ENCODE measurements at places on chromosomes 12 and 14.

DNA sequence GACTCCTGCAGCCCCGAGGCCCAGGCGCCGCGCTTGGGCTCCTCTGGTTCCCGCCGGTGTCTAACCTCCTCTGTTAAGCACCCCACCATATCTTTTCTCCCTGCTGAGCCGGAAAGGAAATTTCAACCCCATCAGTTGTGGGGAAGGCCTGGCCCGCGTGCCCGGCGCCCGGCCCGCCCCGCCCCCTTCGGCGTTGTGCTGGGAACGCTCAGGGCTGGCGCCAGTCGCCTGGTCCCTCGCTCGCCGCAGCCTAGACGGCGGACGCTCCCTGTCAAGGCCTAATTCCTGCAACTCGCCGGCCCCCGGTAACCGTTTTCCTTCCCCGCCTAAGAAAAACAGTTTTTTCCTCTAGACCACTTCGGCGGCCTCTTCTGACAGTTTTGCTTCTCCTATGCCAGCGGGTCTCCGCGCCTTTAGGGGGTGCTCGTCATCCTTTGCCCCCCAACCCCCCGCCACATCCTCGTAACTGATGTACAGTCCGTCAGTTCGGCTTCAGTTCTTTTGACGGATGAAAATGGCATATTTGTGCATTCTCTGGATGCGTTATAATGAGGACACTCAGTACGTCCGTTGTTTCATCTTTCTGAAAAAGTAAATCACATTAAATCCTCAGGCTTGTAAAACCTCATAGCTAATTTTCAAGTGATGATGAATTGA, 506 bp upstream of the NAP1L1 start:
- DNase-seq = peak; percentile 78

GRCh38 chr12:82415402-82415801, 57.1 kb downstream of the METTL25 start:
- DNase-seq = no peak

- no peak for DNase-seq
Observed at GRCh38 chr12:123833830-123834229, 71.7 kb downstream of the DNAH10 start.

GRCh38 chr14:103527408-103528145, 1.4 kb upstream of the TRMT61A start:
- no peak for DNase-seq

DNA sequence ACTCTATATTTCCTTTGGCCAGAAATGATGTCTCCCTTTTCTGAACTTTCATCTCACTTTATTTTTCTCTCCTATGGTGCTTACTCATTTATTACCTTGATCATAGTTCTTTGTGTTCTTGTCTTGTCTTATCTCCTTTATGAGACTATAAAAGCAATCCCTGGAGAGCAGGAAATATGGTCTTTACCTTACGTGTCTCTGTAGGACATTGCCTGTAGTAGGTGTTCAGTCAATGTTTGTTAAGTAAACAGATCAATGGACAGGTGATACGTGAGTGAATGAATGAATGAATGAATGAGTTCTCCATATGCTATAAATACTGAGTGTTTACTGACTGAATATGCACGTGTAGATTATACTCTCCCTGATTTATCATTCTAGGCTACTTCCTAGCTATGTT, 193.7 kb upstream of the HMGA2 start:
- no peak for DNase-seq

DNA sequence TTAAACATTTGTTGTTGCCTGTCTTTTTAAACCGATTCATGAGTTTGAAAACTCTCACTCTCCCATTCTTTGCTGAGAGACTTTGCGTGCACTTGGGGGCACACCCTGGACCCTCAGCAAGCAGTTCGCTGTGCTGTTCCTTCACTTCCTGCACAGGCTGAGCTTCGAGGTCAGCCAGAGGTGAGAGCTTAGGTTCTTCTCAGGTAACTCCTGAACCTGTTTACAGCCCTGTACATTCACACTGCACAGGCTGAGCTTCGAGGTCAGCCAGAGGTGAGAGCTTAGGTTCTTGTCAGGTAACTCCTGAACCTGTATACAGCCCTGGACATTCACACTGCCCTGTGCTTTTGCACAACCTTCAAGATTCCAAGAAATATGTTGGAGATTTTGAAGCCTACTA, 9.8 kb upstream of the CLECL1 start:
- no peak for DNase-seq

- no peak for DNase-seq
Observed at GRCh38 chr12:3155702-3156370, 78.7 kb downstream of the TSPAN9 start.

- DNase-seq = no peak
Observed at GRCh38 chr14:68941820-68942219, 37.3 kb downstream of the ACTN1 start.

DNA sequence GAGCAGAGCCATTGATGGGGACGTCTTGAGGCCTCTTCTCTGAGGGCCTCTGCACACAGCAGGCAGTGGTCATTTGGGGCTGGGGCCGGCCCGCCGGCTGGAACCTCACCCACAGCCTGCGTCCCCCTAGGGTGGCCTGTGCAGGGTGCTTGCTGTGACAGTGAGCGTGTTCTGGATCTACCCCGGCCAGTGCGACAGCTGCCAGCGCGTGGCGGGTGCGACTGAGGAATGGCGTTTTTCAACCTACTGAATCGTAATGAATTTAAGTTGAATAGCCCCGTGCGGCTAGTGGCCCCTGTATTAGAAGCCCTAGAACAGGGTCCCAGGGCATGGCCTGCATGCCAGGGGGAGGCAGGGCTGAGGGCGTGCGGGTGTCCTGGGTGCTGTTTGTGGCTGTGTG, 13.8 kb downstream of the RFLNA start:
- DNase-seq = no peak

- DNase-seq = peak; percentile 90
Observed at GRCh38 chr14:50312734-50313054, 570 bp downstream of the DMAC2L start.

DNA sequence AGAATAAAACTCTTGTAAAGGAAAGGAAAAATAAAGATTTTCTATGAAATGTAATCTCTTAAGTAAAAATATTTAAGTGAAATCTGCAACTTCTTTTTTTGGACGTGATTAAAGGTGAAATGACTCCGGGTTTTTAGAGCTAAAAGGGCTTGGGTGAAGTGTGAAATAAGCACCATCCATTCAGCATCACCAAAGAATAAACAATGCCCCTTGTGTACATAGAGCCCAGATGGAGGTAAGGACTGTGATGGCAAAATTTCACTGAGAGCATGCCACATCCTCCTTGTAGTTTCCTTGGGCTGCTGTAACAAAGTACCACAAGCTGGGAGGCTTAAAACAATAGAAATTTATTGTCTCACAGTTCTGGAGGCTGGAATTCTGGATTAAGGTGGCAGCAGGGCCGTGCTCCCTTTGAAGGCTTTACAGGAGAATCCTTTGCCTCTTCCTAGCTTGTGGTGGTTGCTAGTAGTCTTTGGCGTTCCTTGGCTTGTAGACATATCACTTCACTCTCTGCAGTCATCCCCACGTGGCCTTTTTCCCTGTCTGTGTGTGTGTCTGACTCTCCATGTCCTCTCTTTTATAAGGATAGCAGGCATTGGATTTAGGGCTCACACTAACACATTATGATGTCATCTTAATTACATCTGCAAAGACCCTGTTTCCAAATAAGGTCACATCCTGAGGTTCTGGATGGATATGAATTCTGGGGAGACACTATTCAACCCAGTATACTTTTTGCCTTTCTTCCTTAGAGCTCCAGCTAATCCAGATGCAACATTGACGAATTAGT, 24.2 kb downstream of the ZNF664 start:
- DNase-seq = no peak
